ENCODE measurements at places on chromosomes 12 and 14.

DNA sequence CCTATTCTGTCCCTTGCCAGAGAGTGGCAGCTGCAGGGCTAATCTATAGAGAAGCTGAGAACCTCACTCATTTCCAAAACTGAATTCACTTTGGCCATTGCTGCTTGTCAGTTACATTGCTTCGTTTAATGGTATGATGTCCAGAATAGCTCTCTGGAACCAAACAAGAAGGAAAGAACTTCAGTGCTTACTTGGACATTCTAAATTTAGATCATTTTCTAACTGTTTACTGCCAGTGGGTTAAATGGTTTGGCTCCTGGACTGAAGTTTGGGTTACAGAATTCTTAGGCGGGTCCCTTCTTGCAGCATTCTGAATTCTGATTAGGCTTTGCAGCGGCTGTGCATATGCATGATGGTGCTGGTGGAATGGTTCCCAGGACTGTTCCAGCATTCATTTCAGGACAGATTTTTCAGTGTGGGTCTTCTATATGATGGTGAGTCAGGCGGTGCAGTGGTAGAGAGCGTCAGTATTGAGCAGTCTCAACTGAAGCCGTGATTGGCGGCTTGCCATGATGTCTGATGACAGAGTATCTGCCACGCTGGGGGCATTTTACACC is 148.7 kb downstream of the DYRK2 start:
- DNase-seq: no peak

DNA sequence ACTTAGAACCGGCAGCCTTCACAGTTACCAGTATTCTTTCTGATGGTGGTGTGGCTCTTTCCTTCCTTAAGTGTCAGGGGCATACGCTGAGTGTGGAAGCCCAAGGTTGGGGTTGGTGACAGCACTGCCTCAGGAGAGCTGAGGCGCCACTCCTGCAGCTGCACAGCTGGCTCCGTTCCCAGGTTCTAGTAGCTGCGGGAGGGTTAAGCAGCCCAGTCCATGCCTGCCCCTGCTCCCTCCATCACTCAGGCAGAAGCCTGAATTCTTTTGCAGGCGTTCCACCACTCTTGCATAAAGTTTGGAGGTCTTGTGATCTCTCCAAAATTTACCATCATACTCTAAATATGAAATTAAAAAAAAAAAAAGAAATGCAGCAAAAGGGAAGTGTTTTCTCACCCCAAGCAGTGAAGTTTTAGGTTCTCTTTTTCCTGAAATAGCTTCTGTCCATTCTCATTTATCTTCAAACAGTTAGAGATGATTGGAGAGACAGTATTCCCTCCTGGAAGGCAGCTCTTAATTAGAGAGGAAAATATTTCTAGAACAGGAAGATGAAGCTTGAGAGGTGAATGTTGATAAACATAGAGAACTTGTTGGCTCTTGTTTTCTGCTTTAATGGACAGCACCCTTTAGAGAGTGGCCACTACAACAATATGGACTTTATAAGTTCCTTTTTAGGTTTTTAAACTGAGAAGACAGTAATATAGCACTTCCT is 136.1 kb downstream of the FGD4 start:
- peak; percentile 31 for DNase-seq

DNA sequence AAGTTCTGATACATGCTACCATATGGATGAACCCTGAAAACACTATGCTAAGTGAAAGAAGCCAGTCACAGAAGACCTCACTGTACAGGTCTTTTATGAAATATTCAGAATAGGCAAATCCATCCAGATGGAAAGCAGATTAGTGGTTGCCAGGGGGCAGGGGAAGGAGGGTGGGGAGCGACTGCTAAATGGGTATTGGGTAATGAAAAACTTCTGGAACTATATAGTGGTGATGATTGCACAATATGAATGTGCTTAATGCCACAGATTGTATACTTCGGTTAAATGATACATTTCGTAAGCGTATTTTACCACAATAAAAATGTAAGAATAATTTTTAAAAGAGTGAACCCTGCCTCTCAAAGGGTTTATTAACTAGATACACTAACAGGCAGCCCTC is 11.8 kb upstream of the KSR2 start:
- DNase-seq: no peak

DNA sequence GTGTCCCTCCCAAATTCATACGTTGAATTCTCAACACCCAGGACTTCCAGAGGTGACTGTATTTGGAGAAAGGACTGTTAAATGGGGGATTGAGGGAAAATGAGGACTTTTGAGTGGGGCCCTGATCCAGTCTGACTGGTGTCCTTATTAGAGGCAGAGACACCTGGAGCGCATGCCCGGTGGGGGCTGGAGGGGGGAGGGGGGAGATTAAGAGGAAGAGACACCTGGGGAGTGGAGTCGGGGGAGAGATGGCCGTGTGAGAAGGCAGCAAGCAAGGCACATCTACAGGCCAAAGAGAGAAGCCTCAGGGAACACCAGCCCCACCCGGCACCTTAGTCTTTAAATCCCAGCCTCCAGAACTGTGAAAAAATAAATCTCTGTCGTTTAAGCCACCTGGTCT is 209.7 kb downstream of the SLC41A2 start:
- no peak for DNase-seq

GRCh38 chr12:6644903-6645302 is 2.3 kb downstream of the ACRBP start:
- DNase-seq: no peak

DNA sequence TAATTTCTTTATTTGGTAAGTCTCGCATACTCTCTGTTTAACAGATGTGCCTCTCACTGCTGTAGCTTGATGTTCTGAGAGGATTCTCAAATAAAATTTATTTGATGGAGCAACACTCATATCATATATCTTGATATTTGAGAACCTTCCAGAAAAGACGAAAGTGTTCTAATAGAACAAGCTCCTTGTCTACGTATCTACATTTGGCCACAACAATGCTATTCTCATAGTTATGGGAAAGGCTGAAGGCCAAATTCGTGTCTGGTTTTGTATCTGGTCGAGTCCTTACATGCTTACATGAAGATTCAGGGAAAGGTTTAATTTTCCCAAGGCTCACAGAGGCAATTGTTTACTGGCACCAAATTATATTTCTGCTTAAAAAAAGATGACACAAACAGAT is 186.7 kb upstream of the SLC38A2 start:
- DNase-seq: no peak

- DNase-seq: no peak
Observed at GRCh38 chr12:90801776-90802175, 153.2 kb downstream of the CCER1 start.

- DNase-seq: no peak
Observed at GRCh38 chr14:68495101-68496039, 297.5 kb downstream of the ZFP36L1 start.

GRCh38 chr14:102928412-102929240 is 6.2 kb downstream of the AMN start:
- no peak for DNase-seq

DNA sequence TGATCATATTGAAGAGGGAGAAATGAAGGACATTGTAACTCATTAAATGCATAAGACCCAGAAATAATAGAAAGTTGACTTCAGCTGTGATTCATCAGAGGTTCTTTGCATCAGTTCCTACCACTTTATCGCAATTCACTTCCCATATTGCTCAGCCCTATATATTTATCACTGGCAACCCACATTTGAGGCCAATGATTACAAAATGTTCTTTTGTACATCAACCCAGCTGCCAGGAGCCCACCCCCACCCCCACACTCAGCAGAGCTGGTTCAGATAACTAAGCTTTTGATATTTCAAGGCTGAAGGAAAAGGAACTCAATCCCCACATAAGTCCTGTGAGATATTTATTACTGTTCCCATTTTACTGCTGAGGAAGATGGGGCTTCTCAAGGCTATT is 51.2 kb upstream of the TMPO start:
- DNase-seq: no peak

- DNase-seq: no peak
Observed at GRCh38 chr12:69688021-69688420, 11.1 kb downstream of the BEST3 start.

DNA sequence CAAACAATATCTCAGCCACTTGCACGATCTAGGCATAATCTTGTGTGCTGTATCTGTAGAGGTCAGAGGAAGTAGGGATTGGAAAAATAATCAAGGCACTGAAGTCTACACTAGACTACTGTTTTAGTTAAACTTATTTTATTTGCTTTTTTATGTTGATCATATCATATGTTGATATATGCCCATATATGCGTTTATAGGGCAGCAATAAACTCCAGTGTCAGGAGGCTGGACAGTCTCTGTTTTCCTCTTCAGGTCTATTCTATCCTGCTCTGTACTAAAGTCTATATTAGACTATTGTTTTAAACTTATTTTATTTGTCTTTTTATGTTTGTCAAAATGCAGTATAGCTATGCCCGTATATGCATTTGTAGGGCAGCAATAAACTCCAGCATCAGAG is 47.9 kb upstream of the OR4E1 start:
- no peak for DNase-seq

DNA sequence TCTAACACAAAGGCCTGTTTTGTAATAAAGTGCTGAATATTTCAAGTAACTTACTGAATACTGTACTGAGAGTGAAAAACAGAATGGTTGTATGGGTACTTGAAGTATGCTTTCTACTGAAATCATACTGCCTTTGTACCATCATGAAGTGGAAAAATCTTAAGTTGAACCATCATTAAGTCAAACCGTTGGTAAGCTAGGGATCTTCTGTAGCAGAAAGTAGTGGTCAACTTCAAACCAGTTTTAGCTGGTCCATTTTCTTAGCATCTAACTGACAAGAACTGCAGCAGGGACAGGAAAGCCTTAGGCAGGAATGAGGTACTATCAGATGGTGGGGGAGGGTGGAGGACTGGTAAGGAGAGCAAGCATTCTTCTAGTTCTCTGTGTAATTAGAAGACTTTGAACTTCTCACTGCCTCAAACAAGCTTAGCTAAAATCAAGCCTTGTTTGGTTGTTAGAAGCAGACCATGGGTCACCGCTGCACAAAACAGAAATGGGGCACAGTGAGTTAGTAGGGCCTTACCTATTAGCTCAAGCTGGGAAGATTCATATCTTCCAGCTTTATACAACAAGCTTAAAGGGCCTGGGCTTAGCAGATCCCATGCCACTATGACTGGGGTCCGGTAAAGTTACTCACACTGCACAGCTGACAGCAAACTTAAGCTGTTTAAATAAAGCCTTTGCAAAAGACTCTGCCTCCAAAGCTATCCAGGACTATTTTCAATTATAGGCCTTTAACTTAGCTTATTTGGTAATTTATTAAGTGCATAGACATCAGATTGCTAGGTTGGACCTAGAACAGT is 73.8 kb downstream of the ACADS start:
- DNase-seq: no peak

DNA sequence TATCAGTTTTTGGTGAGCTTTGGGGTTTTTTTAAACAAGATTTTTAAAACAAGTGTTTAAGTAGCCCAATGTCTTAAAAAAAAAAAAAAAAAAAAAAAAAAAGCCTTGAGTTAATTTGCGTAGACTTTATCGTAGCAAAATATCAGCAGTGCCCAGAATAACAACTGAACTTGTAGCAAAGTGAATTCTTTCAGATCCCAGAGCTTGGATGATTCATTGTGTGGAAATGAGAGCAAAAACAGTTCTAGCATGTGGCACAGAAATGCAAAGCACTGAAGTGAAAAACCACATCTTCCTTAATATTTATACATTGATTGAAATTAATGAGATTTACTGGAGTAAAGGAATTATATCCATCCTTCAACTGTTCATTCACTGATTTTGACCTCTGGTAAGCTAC is 258.1 kb downstream of the EGLN3 start:
- no peak for DNase-seq

GRCh38 chr12:115308918-115309317 is 624.9 kb upstream of the TBX3 start:
- DNase-seq: no peak

DNA sequence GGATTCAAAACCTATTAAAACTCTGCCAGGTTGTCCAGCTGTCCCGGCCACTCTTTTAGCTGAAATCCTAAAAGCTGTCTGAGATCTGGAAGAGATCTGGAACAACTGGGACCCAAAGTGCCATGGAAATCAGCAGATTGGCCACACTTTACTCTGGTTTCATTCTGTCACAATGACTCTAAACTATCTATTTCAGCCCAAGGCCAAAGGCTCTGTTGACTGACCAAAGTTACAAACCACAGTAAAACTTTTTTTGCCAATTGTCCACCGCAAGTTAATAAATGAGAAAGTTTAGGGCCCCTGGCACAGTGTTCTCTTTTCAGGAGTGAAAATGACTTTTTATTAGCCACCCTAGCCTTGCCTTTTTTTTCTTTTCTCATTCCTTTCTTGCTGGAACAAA is 113.4 kb upstream of the CPM start:
- no peak for DNase-seq

DNA sequence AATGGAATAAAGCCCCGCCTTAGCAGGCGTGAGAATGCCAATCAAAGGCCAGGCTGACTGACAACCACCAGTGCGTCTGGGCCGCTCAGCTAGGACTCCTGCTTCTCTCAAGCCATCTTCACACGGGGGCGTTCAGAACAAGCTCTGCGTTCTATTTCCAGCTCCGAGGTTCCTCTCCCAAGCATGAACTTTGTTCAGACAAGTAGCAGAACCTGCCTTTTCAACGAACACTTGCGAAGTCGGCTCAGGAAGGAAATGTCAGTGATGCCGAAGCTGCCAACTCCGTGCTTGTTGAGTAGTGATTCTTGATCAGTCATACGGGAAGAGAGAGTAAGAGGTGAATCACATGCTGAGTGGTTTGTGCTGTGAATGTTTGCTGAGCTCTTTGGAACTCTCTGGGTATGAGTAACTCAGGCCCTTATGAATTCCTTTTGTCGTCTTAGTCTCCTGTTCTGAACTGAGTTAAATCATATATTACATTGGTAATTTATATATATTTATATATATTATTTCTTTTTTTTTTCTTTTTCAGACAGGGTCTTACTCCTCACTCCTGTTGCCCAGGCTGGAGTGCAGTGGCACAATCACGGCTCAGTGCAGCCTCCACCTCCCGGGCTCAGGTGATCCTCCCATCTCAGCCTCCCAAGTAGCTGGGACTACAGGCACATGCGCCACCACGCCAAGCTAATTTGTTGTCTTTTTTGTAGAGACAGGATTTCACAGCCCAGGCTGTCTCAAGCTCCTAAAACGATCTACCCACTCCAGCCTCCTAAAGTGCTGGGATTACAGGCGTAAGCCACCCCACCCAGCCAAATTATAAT is 29.4 kb upstream of the BCL7A start:
- peak; percentile 91 for DNase-seq

DNA sequence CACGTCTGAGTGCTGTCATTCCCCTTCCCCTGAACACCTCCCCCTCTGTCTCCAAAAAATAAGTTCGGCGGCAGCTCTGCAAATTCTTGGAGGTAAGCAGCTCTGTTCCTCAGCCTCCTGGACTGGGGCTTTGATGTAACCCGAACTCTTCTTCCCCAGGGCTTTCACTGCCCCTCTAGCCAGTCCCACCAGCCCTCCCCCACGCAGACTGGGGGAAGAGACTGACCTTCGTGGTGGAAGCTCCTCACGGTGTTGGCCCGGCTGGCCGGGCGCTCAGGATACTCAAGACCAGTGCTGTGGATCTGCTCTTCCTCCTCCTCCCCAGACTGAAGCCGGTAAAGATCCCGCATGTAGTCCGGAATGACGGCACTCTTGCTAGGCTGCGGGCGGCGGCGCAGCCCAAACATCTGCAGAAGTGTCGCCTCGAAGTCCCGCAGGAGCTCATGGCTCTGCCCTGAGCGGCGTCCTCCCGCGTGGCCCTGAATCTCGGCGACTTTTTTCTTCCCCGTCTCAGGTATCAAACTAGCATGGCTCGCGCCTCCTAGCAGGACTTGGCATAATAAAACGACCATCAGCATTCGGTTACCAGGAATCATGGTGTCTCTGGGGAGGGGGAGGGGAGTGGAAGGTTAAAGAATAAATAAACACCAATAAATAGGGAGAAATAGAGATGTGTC is 4.9 kb downstream of the BMP4 start:
- DNase-seq: no peak

GRCh38 chr14:105102361-105102870 is 37.2 kb upstream of the GPR132 start:
- DNase-seq: no peak
